ENCODE measurements at places on chromosomes 2 and 18. TPM values are rescaled to one million over a fixed set of nuclear protein-coding genes. Genes with fewer than 3 reads are reported as not detected.

ASIC4 gene
- 0.06 TPM for total RNA-seq

ALK gene
- not detected for total RNA-seq

EPB41L3 gene
- total RNA-seq = 0.16 TPM

SYT4 gene
- not detected for total RNA-seq

INSIG2 gene
- 12.1 TPM for total RNA-seq

UGT1A5 gene
- not detected for total RNA-seq

CTIF gene
- total RNA-seq = 13.5 TPM

PLEK gene
- total RNA-seq = not detected

CCDC68 gene
- 5.8 TPM for total RNA-seq

HTRA2 gene
- total RNA-seq = 41.0 TPM

KLHL30 gene
- 0.11 TPM for total RNA-seq

NGEF gene
- total RNA-seq = 16.8 TPM

ERICH2 gene
- not detected for total RNA-seq

TEX44 gene
- not detected for total RNA-seq

LHCGR gene
- total RNA-seq = not detected

AMER3 gene
- total RNA-seq = not detected

CDCA7 gene
- total RNA-seq = 47.0 TPM

CABLES1 gene
- total RNA-seq = 12.9 TPM

MEP1B gene
- 0.15 TPM for total RNA-seq

DOK6 gene
- total RNA-seq = not detected

FOXD4L1 gene
- total RNA-seq = 0.31 TPM

L3MBTL4 gene
- total RNA-seq = not detected

PCGF1 gene
- 29.4 TPM for total RNA-seq

EVA1A gene
- 12.6 TPM for total RNA-seq

MAP3K20 gene
- total RNA-seq = 37.5 TPM

UGT1A10 gene
- 0.26 TPM for total RNA-seq

RGPD4 gene
- not detected for total RNA-seq

LIMS4 gene
- total RNA-seq = 0.59 TPM

SDC1 gene
- 184 TPM for total RNA-seq

LBX2 gene
- total RNA-seq = 4.6 TPM

ADD2 gene
- 23.6 TPM for total RNA-seq

Measured in A549 treated with DMSO at 1 μM for 4 hours (cell line).